Activated gamma-delta T cell treated with anti-CD3 and anti-CD28 coated beads, Interleukin-2, amount 50 U/mL, for 16 hours (primary cell): ENCODE measurements at places on chromosomes 12 and 14.

DNA sequence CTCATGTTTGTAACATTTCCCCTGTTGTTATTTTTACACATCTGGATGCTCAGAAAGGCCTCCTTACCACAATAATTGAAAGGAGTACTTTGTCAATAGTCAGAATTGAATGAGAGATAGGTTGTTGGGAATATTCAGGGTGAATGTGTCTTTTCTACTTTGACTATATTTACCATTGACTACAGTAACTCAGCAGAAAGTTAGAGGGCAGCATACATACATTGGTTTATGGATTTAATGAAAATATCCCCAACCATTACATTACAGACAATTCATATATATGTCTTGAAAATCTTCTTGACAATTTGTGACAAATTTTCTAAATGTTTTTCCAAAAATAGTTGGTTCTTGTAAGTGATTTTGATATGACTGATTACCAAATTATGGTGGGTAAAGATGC lies 97.7 kb downstream of the NTS start:
- DNase-seq: no peak

- DNase-seq: no peak
Observed at GRCh38 chr12:108267450-108267849, 71.7 kb downstream of the CMKLR1 start.

GRCh38 chr12:47636908-47637780 lies 68.7 kb downstream of the RPAP3 start:
- peak; percentile 3 for DNase-seq

GRCh38 chr14:67285876-67286452 lies 44.7 kb downstream of the PALS1 start:
- DNase-seq: no peak

DNA sequence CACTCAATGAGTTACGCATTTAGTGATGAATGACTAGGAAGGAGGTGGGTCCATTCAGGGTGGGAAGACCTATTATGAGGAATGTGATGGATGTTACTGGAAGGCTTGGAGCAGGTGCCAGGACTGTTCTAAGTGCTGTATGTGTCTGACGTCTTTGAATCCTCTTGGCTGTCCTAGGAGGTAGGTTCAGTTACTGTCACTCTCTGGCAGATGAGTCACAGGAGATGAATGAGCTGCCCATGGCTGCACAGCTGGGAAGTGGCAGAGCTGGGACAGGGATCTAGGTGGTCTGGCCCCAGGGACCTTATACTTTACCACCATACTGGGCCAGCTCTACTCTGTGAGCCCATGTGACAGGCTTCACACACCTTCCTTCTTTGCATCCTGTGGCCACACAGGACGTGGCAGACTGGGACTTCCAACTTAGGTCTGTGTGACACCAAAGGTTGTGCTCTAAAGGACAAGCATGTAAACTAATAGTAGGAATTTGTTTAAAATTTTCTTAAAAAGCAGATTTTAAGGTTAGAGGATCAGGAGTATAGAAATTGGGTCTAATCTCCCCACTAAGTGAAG lies 24.0 kb downstream of the TCTN1 start:
- DNase-seq: no peak
